ENCODE measurements at places on chromosomes 7 and 10.

DNA sequence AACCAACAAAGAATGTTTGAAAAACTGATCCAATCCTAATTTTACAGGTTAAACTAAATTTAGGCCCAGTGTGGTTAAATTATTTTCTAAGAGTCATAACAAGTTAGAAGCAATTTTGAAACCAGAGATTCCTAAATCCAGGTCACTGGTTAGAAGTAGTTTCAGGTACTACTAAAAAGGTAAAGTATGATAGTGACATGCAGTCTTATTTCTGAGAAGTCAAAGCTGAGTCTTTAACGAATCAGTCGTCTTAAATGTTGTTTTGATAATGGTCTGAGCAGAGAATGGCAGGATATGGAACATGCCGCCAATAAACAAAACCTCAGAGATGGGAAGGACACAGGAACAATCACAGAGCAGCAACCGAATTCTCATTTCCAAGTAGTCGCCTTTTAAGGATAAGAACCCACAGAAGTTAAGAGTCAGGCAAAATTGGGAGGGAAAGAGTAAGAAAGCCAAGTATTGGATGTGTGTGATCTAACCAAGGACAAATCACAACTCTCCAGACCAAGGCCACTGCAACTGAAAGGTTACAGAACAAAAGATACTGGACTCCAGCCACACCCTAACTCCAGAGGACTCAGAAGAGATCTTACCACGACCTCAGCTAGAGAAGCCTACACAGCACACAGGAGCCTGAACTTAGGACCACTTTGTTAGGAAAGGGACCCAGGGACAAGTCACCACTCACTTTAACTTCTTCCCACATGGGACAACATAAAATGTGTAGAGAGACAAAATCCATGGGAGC lies 19.7 kb downstream of the TMEM243 start:
- ATAC-seq, result no peak

DNA sequence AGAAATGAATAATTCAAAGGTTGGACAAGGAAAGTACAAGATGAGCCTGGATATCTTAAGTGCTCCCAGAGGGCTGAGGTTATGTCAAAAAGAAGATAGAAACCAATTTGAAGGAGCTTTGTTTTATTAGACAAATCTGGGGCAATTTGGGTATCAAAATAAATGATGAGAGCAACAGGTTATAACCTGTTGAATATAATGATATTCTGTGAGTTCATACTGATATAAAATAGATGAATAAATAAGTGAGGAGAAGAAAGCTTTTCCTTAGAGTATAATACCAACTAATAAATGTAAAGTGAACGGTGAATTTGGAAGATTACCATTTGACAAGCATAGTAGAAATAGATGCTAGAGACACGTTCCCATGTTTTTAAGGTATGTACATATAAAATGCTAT lies 544.2 kb upstream of the ANKRD30A start:
- no peak for ATAC-seq

DNA sequence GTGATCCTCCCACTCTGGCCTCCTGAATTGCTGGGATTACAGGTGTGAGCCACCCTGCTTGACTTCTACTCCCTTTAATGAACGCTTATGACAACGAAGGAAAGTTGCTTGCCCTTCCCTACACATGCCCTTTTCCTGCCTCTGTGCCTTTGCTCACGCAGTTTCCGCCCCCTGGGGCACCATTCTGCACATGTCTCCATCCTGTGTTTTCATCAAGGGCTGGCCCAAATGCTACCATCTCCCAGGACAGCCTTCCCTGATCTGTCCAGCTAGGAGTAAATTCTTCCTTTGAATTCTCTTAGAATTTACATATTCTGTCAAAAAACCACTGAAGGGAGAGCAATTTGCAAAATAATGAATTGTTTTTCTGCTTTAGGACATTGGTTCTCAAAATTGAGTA lies 50.0 kb upstream of the KMT2C start:
- no peak for ATAC-seq

DNA sequence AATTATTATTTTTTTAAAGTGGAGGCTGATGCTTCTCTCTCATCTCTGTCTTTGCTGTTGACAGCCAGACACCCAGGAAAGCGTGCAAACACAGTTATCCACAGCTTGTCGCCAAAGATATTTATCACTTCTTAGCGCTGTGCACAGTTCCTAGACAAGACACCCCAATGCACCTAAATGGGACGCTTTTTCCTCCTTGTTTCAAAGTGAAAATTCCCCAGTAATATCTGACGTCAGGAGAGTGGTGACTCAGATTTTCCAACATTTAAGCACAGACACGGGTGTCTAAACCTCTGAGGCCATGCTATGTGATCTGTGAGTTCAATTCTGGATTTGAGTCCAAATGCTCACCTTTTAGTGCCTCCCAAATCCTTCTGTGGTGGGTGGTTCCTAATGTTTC lies 151.6 kb downstream of the EMX2 start:
- no peak for ATAC-seq

- ATAC-seq, result no peak
These were observed 5.6 kb downstream of the SUFU start for GRCh38 chr10:102509387-102509786.

DNA sequence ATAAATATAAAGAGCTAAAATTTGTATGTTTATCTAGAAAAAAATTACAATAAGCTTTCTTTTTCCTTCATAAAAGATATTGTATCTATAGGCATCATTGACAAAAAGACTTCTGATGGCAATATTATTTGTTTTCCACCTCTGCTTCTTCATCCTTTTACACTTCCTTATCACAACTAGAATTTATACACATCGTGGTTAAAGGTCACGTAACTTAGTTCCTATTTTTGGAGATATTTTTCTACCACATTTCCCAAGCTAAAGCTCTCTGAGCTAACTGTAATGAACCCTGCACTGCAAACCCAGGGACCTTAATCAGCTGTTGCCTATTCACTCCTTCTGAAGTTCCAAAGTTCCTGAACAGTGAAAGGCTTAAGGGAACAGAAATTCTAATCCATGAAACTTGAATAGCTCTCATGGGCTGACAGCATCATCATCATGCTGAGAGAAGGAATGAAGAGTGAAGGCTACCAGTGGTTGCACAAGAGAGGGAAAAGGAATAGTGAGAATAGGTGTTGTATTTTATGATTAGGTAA lies 106.1 kb upstream of the SLC13A1 start:
- ATAC-seq, result no peak

GRCh38 chr10:3094609-3095036 lies 27.3 kb downstream of the PFKP start:
- ATAC-seq, result no peak

- no peak for ATAC-seq
These were observed 28.5 kb downstream of the GET4 start for GRCh38 chr7:904847-905246.

- peak; percentile 64 for ATAC-seq
These were observed 1.9 kb downstream of the TTYH3 start for GRCh38 chr7:2633538-2634266.

DNA sequence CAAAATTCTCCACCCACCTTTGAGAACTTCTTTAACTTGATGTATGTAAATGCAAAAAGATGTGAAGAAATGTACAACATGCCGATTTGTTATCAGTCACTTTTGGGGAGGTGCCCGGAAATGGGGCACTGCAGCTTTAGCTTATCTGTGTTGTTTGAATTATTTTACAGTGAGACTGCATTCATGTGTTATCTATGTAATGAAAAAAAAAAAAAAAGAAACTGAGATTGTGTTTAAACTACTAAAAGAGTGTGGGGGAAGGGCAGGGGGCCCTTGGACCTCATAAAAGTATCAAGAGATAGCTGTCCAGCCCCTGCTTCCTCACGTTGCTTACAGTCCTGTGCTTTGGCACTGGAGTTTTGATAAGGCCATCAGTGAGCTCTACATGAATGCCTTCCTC lies 259.4 kb downstream of the STK31 start:
- no peak for ATAC-seq

DNA sequence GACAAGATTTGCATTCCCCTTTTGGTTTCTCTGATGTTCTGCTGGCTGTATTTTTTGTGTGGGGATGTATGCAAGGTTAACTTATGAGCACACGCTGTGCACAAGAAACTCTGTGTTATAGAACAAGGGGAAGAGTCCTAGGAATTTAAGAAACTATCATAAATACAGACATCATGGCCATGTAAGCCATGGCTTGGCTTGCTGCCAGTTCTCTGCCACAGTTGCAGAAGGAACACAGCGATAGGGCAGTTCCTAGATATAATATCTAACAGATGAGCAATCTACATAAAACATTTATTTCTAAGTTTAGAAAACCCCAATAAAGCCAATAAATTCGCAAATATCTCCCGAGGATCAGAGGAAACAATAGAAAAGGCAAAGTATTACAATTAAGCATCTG lies 153.3 kb downstream of the LRRTM3 start:
- ATAC-seq, result no peak

- ATAC-seq, result no peak
These were observed 42.8 kb downstream of the GLI3 start for GRCh38 chr7:42194238-42194637.

DNA sequence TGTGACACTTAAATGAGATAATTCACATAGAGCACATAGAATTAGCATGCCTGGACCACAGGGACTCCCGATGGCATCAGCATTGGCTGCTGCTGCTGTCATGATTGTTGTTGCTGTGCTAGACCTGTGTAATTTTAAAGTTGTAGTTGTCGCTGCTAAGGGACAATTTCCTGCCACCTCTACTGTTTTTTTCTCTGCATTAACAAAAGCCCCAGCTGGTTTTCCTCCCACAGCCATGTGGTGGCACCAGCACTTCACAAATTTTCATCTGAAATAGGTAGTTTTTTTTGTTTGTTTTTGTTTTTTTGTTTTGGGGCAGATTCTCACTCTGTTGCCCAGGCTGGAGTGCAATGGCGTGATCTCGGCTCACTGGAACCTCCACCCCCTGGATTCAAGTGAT lies 25.4 kb upstream of the PRXL2A start:
- ATAC-seq, result no peak

GRCh38 chr10:54525816-54526215 lies 275.2 kb downstream of the PCDH15 start:
- no peak for ATAC-seq

- no peak for ATAC-seq
These were observed 7.3 kb downstream of the DPYSL4 start for GRCh38 chr10:132193907-132194552.

DNA sequence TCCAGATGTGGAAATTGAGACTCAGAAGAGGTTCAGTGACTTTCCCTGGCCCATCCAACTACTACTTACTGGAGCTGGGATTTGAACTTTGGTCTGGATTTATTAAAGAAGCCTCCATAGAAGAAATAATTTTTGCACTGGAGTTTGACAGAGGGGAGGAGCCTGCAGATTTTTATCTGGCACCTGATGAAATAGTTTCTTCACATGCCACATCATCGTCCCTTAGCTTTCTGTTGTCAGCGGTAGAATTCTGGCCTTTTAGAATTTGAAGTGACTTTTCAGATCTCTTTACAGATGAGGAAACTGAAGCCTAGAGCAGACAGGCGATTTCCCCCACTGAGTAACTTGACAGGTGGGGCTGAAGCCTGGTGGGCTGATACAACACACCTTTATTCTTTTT lies 233.5 kb downstream of the LRMDA start:
- no peak for ATAC-seq

DNA sequence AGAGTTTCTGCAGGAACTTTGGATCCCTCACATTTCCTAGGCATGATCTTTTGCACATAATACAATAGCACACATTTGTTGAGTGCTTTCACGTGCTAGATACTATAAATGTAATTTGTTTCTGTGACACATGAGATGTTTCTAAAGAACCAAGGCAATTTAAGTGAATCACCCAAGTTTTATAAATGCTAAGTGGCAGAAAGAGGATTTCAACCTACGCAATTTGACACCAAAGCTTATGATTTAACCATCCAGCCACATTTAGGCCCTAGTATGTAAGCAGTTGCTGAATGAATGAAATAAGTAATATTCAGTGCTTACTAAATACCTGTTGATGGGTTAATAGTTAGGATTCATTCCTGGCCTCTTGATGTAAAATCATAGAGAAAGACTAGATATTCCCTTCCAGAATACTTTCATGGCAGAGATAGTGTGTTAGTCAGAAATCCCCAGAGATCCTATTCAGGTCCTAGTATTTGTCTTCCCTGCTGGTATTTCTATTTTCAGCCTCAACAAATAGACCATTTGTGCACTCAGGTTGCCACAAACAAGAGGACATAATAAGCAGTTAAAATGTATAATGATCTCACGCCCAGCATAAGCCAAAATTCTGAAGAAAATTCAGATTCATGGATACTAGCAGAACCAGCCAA lies 572.6 kb downstream of the IPMK start:
- no peak for ATAC-seq

GRCh38 chr7:41481353-41481752 lies 221.5 kb downstream of the INHBA start:
- ATAC-seq, result no peak

- no peak for ATAC-seq
These were observed 60.0 kb downstream of the MINDY4 start for GRCh38 chr7:30831227-30831626.

GRCh38 chr7:139937715-139938114 lies 108.7 kb downstream of the TBXAS1 start:
- no peak for ATAC-seq

GRCh38 chr10:77127243-77127642 lies 510.4 kb downstream of the KCNMA1 start:
- no peak for ATAC-seq

DNA sequence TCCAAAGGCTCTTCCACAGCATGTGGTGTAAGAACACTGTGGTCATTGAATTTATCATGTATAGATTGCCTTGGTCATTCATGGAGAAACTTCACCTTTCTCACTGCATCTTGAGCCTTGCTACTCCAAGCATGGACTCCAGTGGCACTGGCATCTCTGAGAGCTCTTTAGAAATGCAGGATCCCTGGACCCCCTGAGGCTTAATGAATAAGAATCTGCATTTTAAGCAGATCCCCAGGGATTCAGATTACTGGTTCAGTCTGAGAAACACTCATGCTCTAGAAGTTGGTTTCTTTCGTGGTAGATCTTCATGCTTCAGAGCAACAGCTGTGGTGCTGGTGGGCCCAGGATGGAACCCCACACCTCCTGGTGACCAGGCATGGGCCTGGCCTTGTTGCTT lies 63.2 kb downstream of the CFAP58 start:
- no peak for ATAC-seq

DNA sequence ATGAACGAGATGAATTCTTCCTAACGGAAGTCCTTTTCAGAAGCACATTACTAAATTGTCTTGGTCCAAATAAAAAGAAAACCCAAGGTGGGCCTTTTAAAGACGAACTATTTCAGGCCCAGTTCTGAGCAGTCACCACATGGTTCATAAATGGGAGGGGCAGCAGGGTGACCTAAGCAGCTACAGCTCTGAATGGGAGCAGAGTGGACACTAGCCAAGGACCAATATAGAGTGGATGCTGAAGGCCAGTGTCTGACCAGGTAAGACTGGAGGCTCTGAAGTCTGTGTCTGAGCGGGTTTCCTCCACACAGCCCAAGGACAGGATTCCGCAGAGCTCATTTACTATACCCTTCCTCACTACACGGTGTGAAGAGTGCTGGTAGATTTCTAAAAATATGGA lies 159.1 kb downstream of the TMEM26 start:
- ATAC-seq, result no peak

- ATAC-seq, result no peak
These were observed 52.6 kb upstream of the TMEM106B start for GRCh38 chr7:12158334-12159060.

DNA sequence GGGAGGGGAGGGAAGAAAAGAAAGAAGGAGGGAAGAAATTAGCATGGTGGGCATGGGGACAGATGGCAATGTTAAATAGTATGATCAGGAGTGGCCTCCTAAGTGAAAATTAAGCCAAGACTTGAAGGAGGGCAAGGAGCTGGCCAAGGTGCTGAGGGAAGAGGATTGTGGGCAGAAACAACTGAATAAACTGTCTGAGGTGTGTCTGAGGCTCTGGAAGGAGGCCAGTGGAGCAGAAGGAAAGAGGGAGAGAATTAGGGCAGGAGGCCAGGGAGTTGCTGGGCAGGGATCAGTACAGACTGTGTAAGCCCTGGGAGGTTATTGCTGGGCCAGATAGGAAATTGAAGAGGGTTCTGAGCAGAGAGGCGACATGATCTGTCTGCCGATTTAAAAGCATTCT lies 40.6 kb upstream of the VKORC1L1 start:
- no peak for ATAC-seq
